Endodermal cell (in vitro differentiated cells): ENCODE measurements at places on chromosomes 1 and 21.

DNA sequence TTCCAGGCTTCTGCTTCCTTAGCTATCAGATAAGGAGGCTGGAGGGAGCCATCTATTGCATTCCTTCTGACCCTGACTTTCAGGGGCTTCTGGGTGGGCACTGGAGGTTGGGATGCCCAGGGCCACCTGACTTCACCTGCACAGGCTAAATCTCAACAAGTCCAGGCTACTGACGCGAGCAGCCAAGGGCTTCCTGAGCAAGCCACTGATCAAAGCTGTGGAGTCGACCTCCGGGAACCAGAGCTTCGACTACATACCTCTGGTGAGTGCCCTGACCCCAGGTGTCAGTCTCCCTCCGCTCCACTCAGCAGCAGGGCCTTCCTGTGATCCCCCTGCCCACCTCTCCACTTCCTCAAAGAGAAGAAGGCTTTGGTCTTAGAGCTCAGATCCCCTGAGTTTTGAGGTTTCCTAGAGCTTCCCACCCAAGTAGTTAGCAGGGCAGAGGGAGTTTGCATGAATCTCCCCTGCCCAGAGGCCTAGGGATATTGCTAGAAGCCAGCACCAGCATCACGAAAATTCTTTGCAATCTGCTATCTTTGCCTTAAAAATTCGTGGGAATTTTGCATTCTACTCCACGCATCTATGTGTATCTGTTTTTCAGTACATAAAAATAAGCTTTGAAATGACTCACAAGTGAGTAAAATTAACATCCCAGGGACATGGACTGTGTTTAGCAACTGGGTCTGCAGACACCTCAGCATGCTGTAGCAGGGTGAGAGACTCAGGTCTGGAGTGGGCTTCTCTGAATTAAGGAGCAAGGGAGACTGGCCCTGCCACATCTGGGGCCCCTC, 61.4 kb downstream of the VWA5B1 start:
- no peak for DNase-seq

- no peak for DNase-seq
Observed at GRCh38 chr1:245829826-245830225, 675.0 kb downstream of the KIF26B start.

- no peak for DNase-seq
Observed at GRCh38 chr1:86271046-86271445, 114.5 kb upstream of the COL24A1 start.

DNA sequence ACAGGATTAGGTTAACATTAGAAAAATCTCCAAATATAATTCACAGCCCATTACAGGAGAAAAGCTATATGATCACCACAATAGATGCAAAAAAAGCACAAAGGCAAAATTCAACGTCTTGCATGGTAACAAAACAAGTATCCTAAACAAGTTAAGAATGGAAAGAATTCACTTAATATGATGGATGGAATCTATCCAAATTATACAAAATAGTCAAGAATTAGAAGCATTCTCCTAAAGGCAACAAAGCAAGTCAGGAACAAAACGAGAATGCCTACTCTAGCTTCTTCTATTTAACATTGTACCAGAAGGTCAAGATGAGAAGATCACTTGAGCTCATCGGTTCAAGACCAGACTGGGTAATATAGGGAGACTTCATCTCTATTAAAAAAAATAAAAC, 442.8 kb downstream of the SETD4 start:
- no peak for DNase-seq

- DNase-seq: no peak
Observed at GRCh38 chr1:23529146-23530086, 1.6 kb downstream of the E2F2 start.

GRCh38 chr1:169848456-169848855, 45.2 kb downstream of the SCYL3 start:
- DNase-seq: no peak

DNA sequence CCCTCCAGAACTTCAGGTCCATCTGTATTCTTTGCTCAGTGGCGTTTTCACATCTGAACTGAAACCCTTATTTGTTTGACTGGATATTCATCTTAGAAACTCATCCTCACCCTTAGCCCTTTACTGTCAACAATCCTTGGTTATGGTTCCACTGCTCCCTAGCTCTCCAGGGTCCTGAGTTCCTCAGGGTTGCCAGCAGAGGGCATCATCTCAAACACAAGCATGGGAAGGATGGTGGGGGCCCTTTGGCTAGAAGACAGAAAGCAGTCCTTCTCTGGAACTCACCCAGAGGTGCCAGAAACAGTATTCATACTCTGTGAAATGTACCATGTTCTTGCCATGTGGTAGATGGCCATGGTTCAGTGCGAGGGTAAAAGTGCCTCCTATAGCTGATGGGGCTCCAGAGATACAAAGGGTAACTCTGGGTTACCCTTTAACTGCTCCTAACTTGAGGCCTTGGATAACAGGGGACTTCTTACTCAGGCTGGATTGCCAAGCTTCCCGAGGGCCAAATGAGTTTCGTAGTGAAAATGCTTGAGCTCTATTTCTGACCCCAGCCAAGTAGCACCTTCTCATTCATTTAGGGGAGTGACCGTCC, 11.3 kb downstream of the NCSTN start:
- DNase-seq: peak; percentile 80
